ENCODE measurements at places on chromosomes 1 and 21.

- no peak for DNase-seq
Measured at GRCh38 chr1:34792868-34793727, at the start of gene GJA4. Gene GJA4, plus strand, starts transcription at chr1:34792999. Its CDS starts 1,215 bp downstream, at chr1:34794214.

DNA sequence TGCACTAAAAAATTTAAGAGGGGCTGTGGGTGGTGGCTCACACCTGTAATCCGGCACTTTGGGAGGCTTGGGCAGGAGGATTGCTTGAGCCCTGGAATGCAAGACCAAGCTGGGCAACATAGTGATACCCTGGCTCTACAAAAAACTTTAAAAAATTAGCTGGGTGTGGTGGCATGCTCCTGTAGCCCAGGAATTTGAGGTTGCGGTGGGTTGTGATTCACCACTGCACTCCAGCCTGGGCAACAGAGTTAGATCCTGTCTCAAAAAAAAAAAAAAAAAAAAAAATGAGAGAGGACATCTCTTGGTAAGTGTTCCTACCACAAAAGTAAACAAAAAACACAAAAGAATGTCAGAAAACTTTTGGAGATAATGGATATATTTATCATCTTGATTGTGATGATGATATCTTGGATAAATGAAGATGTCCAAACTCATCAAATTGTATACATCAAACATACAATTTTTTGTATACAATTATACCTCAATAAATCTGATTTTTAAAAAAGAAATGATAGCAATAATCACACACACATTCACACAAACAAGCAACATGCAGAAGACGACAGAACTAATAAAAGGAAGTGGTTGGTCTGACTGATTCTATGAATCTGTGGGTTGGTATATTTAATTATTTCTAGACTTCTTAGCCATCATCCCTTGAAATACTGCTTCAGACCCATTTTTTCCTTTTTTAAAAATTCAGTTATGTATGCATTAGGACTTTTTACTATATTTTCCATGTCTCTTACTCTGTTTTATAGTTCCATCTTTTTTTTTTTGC, 465.9 kb downstream of the PLA2G4A start:
- no peak for DNase-seq

DNA sequence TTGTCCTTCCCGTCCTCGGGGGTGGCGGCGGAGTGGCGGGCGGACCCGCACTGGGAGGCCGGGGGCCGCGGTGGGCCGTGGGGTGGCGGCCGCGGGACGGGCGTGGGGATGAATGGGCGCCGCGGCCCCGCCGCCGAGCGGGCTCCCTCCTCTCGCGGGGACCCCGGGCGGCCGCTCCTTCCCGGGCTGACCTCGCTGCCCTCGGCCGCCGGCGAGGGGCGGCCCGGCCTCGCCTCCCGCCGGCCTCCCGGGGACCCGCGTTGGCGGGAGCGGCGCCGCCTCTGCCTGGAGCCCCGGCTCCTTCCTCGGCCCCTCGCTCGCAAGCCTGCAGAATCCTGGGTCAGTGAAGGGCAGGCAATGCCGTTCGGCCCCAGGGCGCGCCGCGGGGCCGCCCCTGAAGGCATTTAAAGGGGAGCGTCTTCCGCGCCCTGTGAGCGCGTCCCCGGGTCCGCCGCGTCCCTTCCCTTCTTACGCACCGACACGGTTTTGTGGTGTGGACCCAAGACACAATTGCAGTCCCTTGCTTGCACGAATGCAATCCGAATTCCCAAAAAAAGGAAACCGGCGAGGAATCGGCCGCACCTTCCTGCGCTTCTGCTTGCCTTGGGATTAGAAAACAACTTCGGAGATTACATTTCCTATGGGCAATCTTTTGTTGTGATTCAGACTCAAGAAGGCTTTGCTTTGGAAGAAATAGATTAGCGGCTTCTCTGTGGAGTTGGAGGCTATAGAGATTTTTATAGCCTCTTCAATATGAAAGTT, 776 bp downstream of the ITSN1 start:
- no peak for DNase-seq

- DNase-seq = no peak
Measured at GRCh38 chr1:151495316-151495715, 15.9 kb upstream of the CGN start.

Data from stimulated activated CD8-positive, alpha-beta memory T cell treated with anti-CD3 and anti-CD28 coated beads, Interleukin-4, amount 100 ng/mL, for 24 hours (primary cell).